NCI-H2081 (cell line): ENCODE measurements at places on chromosomes 5 and 9.

GRCh38 chr9:80692751-80693150 is 996.6 kb downstream of the TLE1 start:
- no peak for DNase-seq

GRCh38 chr5:112201141-112201540 is 217.9 kb downstream of the EPB41L4A start:
- DNase-seq: no peak

DNA sequence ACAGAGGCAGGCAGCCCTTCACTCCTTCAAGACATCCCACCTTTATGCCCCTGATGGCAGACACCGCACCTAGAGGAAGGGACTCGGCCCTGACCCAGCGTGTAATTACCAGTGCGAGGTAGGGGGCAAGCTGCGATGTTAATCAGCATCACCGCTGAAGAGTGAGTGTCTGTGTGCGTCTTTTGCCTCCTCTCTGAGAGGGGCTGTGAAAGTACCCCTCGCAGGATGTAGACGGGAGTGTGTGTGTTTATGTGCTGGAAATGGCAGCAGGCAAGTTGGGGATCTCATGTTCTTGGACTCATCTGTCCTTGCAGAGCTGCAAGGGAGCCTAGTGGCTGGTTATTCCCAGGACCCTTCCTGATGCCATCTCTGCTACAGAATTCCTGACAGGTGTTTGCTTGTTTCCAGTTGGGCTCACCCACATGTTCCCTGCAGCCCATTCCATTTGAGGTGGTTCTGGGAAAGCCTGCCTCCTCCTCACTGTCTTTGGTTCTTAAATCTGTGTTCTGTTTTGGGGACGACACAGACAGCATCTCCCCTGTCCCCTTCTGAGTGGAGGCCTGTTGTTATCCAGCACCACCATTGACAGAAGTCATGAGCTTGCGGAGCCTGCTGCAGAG is 70.5 kb downstream of the ZNF618 start:
- DNase-seq: no peak

DNA sequence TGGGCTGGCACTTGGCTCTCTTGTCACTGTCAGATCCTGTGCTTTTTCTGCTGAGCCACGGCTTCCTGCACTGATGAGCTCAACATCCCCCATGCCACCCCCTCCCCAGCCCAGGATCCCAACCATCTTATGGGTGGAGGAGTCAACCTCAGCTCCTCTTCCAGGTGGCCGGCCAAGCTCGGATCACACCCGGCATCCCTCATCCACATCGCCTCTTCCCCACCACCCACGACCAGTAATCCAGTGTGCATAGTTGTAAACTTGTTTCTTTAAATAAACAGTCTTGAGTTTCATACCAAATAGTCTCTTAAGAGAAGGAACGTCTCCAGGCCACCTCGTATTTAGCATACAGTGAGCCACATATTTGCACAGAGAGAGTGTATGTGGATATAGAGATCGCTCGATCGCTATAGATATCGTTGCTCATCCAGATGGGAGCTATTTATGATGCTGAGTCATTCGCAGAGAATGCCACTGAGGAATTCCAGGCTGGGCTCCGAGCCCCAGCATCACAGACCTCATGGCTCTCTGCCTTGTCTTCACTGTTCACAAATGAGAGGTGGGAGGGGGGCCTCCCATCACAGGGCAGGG is 61.8 kb upstream of the CPLX2 start:
- DNase-seq: no peak

DNA sequence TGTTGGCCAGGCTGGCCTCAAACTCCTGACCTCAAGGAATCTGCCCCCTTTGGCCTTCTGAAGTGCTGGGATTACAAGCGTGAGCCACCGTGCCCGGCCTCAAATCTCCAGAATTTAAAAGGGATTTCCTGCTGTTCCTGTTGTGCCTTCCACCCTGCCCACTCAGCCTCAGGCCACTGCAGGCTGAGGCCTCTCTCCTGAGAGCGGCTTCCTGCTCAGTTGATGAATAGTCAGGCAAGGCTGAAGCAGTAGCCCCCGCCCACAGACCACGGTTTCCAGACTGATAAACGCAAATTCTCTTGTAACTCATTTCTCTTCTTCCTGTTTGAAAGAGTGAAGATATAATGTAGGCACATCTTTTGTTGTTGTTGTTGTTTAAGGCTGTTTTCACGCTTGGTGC is 127.0 kb upstream of the PLCXD3 start:
- DNase-seq: no peak

- no peak for DNase-seq
Measured at GRCh38 chr9:36192196-36192595, 1.5 kb downstream of the CLTA start.

DNA sequence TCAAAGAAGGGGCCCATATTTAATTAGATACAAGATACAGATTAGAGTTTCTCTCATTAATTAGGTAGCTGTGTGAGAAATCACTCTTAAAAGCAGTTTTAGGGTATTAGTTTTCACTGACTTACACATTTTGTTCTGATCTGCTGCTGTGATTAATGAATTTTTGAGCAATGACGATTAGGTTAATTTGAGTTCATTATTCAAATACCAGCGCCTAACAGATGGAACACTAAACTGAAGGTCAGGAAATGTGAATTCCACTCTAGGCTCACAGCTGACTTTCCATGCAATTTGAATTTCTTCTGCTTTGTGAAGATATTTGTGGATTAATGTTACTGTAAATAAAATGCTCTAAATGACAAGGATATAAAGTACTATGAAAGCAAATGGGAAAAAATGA is 380.6 kb downstream of the ADGRV1 start:
- no peak for DNase-seq

DNA sequence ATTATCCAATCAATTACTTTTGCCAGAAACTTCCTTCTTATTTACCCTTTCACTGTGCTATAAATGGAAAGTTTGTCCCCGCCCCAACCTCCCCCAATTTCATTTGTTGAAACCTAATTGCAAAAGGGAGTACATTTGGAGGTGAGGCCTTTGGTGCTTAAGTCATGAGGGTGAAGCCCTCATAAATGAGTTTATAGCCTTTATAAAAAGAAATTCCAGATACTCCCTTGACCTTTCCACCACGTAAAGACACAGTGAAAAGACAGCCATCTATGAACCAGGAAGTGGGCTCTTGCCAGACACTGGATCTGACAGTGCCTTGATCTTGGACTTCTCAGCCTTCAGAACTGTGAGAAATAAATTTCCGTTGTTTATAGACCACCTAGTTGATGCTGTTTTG is 82.3 kb downstream of the NUDT12 start:
- no peak for DNase-seq

DNA sequence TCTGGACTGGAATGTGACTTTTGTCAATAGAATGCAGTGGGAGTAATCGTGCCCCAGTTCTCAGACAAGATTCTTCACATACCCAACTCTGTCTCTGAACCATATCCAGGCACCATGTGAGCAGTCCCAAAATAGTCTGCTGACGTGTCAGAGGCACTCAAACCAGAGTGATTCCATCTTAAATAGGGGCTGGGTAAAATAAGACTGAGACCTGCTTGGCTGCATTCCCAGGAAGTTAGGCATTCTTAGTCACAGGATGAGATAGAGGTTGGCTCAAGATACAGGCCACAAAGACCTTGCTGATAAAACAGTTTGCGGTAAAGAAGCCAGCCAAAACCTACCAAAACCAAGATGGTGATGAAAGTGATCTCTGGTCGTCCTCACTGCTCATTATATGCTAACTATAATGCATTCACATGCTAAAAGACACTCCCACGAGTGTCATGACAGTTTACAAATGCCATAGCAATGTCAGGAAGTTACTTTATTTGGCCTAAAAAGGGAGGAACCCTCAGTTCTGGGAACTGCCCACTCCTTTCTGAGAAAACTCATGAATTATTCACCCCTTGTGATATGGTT is 16.9 kb upstream of the PLCXD3 start:
- DNase-seq: no peak

- DNase-seq: no peak
Measured at GRCh38 chr5:149298163-149298562, 26.5 kb downstream of the AFAP1L1 start.

- DNase-seq: peak; percentile 49
Measured at GRCh38 chr5:137320056-137321045, 178.8 kb downstream of the SPOCK1 start.
